NCI-H226 (cell line): ENCODE measurements at places on chromosomes 5 and 9.
A peak's percentile ranks its signal among the peaks of the same experiment; 100 is the strongest.

- DNase-seq: no peak
These were observed 20.1 kb downstream of the SLC35D2 start for GRCh38 chr9:96363175-96363967.

GRCh38 chr5:167248257-167248656 is 1043.2 kb upstream of the WWC1 start:
- no peak for DNase-seq

- DNase-seq: no peak
These were observed 41.9 kb downstream of the NPR3 start for GRCh38 chr5:32753051-32753450.

- DNase-seq: no peak
These were observed 242.4 kb downstream of the MED10 start for GRCh38 chr5:6135977-6136376.

DNA sequence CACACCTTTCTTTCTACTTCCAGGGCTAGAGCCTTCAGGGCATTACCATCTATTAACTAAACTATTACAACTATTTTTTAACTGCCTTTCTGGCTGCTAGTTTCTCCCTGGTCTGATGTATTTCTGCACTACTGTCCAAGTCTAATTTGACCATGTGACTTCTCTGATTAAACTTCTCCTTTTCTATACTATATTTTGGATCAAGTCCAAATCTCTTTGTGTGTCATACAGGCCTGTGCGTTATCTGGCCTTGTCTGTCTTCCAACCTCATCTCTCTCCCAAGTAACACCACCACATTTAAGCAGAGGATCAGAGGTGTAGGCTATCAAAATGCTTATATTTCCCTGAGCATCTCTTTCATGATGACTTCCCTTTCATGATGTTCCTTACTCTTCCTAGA is 47.2 kb upstream of the OR13F1 start:
- no peak for DNase-seq

- DNase-seq: no peak
These were observed 87.5 kb downstream of the SECISBP2 start for GRCh38 chr9:89405826-89406225.

DNA sequence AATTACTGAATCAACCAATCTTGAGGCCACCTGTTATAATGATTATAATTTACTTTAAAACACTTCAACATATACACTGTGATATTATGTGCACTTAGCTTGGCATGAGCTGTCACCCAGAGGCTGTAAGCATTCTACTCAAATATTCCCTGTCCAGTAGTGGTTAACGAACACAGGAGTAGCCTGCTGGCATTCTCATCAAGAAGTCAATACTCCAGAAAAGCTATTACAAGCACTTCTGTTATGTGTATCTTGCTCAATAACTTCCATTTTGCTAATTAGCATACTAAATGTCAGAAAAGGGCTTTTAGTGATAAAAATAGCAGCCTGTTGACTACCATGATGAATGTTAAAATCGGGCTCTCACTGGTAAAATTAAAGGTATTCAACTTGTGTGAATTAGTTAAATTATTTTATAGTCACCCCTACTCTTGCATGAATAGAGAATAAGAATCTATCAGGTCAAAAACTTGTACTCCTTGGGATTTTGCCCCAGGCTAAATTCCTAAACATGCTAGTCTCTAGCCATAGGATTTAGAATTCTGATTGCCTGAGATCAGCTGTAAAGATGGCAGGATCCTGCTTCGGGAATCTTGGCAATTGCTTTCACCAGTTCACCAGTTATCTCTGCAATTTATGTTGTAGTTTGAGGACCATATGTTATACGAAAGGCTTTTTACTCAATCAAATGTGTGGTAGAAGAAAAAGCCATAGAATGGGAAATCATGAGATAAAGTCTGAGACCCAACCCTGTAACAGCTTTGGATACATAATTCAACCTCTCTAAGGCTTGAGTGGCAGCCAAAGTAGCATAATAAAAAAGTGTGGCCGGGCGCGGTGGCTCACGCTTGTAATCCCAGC is 43.4 kb upstream of the PAM start:
- peak; percentile 75 for DNase-seq

DNA sequence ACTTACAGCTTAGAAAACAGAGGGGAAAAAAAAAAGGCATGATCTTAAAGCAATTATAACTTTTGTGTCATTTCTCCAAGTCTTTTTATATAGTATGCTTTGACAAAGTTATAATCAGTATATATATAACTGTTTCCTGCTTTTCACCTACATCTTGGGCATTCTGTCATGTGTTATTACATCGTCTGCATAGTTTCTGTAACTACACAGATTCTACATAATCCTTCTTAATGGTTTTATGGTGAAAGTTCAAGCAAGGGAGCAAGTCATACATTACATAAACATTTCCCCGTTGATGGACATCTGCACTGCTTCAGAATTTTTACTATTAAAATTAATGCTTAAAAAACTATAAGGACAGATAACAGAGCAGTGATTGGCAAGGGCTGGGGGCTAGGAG is 12.1 kb downstream of the FEM1C start:
- peak; percentile 61 for DNase-seq

GRCh38 chr9:134384811-134385479 is 58.7 kb downstream of the RXRA start:
- no peak for DNase-seq

DNA sequence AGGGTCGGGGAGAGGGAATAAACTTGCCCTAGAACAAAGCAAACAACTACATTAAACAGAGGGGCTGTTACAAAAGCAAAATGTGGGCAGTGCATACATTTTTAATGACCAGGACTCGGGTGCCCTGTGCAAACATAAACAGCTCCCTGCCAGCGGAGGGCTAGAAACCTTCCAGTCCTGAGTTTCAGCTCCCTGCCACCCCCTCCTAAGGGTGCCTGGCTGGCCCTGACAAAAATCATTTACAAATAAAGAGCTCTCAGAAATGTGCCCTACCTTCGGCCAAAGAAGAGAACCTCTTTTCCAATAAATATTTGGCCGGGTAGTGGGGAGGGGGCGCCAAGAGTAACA is 29.5 kb downstream of the FOXD1 start:
- DNase-seq: no peak

DNA sequence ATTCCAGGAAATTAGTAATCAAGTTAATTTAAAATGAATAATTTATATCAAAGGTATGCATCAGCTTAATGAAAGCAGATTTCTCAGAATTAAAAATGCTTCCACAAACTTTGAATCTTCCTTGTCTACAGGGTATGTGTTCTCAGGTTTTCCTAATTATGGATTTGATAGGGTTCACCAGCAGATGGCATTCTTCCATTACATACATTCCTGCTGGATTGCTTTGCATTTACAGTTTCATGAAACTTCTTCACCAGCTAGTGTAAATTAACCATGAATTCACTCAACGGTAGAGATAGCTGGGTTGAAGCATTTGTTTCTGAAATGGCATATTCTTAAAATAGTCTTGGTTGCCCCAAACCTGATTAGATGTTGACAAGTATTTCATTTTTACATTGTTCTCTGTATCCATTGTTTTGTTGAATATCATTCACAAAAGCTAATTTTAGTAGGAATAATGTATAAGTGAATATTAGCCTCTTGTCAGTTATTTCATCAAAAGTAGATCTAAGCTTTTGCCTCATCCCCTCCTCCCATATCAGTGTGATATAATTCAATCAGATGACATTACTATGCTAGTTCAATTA is 68.7 kb upstream of the WDR41 start:
- peak; percentile 5 for DNase-seq

GRCh38 chr5:153829510-153830065 is 209.1 kb downstream of the FAM114A2 start:
- DNase-seq: no peak

DNA sequence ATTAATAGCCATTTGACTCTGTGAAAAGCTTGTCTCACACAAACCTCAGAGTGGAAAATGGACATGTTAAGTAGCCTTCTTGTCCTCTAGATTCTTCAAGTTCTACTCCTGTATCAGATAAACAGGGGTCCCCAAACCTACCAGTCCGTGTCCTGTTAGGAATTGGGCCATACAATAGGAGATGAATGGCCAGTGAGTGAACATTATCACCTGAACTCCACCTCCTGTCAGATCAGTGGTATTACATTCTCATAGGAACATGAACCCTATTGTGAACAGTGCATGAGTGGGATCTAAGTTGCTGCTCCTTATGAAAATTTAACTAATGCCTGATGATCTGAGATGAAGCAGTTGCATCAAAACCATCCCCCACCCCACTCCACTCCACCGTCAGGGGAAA is 136.3 kb downstream of the TMEM232 start:
- no peak for DNase-seq

- no peak for DNase-seq
These were observed 121.1 kb downstream of the FBXL7 start for GRCh38 chr5:15621094-15621493.

GRCh38 chr5:65172486-65173129 is 309.1 kb downstream of the ADAMTS6 start:
- DNase-seq: no peak

DNA sequence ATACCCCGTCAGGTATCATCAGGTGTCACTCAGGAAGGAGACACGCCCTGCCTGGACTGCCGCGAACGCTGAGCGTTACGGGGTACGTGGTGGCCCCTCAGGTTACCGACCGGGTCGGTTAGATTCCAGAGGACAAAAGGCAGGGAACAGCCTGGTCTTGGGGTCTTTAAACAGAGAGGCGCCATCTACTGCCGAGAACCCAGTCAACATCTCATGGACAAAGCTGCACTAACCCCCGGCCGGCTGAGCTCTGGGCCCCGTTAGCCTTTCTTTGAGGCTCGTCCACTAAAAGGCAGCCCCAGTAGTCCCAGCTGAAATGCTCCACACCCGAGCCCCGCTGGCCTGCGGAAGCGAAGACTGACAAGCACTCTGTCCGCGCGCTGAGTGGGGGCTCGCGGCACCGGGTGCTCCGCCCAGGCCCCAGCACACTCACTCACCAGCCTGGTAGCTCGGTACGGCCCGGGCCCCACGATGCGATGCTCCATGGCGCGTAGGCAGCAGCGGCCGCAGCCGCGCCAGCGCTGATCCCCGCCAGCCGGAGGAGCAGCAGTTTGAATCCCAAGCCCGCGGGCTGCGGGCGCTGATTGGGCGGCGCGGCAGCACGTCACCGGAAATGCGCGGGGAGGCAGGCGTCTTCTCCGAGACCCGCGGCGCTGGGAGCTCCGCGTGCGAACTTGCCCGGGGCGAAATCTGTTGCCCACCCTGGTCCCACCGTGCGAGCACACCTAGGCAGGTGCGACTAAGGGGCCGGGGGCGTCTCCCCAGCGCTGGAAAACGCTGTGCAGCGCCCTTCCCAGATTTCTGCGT is at the start of gene DEPDC1B:
TSS of gene DEPDC1B (minus strand) at position 558 of the 807 bp plus-strand sequence. CDS start at position 485, 73 bp downstream.
- peak; percentile 91 for DNase-seq

GRCh38 chr5:53063791-53064190 is 45.8 kb downstream of the MOCS2 start:
- DNase-seq: no peak

DNA sequence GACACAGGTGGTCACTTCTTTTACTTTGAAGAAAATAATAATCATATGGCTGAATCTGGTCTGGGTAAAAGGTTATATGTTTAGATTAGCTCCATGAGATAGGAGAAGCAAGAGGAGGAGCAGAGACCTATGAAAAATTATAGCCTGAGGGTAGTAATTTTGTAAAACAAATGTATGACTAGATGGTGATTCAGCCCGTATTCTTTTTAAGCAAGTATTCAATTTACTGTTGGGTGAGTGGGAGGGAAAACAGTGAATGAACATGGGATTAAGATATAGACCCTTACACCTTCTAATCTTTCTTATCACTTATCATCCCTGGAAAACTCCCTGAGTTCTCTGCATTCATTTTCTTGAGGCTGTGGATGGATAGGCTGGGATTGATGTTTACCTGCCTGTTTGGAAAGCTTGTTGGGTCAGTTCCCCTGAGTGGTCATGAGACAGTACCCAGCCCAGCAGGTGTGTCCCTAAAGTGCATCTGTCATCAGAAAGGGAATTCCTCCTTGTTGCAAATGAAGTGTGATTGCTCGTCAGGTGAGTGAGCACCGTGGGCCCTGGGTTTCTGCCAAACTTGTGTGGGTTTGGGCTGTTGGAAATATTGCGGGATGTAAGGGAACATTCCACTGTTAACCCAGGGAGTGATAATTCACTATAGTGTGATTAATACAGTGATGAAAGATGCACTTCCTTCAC is 101.2 kb upstream of the GDNF start:
- DNase-seq: peak; percentile 91

DNA sequence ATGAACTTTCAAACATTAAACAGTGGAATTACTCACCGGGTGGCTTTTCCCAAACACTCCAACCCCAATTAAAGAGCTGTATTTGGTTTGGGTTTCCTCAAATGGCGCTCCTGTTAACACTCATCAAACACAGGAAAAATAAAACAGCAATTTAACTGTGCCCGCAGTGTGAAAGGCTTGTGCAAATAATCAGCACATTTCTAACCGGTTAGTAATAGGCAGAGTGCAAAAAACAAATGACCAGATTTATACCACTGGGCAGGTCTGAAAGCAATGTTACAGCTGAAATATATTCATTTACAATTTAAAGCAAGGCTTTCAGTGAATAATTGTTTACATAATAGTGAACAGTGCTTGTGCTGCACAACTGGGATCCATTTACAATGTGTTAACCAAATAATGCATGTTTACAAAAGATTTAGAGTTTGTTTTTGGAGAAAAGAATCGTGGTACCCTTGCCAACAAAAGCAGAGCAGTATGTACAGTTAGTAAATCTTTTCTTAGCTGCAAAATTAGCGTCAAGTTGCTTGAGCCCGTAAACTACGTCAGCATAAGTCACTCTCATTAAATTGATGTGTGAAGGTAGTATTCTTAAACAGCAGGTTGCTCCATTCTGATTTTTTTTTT is 662.9 kb upstream of the ZNF608 start:
- no peak for DNase-seq

DNA sequence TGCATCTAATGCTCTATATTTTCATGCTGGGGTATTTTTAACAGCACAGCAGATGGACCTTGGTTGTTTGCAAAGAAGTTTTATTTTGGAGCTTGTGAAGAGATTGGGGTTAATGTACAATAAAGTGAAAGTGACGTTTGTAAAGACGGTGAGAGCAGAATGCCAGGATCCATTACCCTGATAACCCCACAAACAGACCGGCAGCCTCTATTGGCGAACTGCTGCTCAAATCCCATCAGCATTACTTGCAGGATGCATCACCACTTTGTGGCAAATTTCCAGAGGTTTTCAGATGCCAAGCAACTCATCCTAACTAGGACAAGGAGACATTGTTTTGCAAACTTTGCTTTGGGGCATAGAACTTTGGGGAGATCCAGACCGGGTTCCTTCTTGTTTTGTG is 383.3 kb upstream of the ZNF462 start:
- DNase-seq: no peak

DNA sequence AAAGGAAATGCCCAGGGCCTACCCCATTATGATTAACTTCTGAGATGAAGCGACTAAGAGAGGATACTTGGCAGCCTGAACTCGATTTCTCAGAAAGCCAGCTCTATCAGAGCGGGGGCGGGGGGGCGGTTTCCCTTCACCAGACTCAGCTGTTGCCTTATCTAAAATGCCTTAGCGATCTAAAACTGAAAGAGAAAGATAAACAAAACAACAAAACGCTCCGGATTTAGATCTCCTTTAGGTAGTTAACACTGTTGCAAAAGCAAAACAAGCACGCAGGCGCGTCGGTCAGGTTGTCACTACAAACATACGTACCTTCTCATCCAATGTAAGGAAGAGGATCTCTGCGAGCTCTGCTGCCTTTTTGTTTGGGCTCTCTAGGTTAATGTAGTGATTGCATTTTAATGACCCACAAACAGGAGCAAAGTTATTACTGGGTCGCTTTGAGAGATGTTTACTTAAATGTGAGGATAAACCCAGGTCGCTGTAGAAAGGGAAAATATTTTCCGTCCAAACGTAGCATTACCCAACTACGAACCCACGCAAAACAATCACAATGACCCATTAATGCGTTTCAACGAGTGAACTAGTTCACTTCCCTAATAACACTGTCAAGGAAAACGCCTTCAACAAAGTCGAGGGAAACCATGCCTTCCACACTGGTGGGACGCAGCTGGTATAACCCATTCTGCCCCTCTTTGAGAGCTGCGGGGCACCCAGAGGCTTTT is 982 bp downstream of the EPB41L4A start:
- DNase-seq: peak; percentile 43
